ENCODE measurements at places on chromosomes 7 and 10.

DNA sequence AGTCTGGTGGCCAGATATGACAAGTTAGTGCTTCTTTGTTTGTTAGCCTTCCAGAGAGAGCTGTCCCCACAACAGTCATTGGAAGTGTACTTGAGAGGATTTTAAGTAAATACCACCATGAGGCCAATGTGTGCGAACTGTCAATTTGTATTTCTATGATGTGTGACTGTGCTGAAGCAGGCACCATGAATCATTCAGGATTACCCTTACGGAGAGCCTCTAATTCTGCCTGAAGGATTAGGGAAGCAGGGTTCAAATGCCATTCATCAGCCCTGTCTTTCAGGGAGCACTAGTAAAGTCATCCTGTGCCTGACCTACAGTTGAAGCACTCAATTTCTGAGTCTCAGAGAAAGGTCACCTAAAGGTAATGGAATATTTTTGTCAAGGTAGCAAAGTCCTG, 109.3 kb downstream of the GATA3 start:
- DNase-seq, result no peak

DNA sequence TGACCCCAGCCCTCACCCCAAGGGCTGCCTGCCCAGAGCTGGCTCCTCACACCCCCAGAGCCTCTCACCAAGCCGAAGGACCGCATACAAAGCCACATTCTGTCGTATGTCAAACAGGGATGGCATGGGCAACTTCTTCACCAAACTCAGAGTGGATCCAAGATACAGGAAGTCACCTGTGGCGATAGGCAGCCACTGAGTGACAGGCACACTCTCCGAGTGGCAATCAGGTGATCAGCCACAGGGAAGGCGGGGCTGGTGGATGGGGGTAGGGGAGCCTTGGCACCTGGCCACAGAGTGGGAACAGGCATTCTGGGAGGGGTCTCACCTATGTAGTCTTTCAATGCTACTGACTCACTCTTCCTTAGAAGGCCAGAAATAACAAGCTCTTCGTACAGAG, 7.1 kb upstream of the ASB10 start:
- DNase-seq, result no peak

DNA sequence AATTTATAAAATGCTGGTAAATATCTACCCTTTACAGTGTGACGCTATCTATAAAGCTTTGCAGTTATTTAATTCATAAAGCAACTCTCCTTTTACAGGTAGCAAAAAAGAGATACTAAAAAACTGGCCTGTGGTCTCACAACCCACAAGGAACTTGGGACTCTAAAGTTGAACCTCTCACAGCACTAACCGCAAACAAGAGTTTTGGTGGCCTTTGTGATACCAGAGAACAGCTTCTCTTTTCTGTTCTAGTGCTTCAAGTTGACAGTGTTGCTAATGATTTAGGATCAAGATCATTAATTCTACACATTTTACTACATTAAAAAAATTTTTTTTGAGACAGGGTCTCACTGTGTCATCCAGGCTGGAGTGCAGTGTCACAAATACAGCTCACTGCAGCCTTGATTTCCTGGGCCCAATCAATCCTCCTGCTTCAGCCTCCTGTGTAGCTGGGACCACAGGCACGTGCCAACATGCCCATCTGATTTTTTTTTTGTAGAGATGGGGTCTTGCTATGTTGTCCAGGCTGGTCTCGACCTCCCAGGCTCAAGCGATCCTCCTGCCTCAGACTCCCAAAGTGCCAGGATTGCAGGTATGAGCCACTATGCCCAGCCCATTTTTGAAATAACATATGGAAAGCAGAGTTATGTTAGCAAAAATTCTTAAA, 56.0 kb upstream of the ST8SIA6 start:
- no peak for DNase-seq

DNA sequence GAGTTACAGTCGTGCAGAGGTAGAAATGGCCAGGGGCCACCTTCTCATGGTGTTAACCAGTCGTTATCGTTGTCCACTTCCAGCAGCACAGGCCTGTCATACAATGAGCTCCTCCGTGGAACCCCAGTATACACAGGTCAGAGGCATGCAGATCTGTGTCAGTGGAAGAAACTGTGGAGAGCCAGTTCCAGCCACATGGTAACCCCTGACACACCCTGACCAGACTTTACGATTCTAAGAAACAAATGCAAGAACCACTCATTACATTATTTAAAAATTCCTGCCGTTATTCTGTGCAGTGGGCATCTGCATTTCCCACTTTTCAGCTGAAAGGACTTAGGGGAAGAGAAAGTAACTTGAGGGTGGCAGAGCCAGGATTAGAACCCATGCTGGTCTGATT, 23.5 kb upstream of the GJD4 start:
- no peak for DNase-seq
